ENCODE measurements at places on chromosomes 7 and 10.
A peak's percentile ranks its signal among the peaks of the same experiment; 100 is the strongest.

- no peak for DNase-seq
Measured at GRCh38 chr10:88241501-88241900, 341.6 kb downstream of the RNLS start.

DNA sequence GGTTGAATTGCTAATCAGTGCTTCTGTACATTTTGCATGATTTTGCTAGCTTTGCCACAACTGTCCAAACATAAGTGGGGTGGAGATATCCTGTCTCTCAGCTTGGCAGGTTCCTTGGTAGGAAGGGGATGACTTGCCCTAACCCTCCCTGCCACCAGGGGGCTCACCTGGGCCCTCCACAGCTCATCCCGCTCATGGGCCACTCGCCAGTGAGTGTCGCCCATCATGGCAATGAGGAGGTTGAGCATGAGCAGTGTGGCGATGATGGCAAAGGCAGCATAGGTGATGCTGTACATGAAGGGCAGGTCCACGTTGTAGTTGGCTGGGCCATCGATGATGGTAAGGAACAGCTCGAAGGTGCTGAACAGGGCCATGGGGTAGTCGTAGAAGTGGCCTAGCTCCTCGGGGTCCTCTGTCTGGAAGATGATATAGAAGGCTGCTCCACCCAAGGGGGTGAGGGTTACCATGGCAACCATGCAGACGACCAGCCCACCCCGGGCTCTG, 12.2 kb downstream of the TRPV6 start:
- no peak for DNase-seq

GRCh38 chr7:120628251-120628650, 229.7 kb downstream of the TSPAN12 start:
- DNase-seq, result no peak

DNA sequence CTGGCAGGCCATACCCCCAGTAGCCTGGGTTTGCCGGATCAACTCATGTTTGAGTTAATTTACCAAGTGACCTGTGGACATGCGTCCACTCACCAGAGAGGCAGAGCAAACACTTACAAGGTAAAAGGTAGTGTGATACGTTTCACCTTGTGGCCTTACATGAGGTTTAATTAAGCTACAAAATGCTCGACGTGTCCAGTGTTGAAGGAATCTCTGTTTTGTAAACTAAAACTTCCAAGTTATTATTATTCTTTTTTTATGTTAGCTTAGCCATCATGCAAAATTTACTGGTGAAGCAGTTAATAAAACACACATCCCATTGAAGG, 42.9 kb downstream of the RGS10 start:
- DNase-seq, result no peak

DNA sequence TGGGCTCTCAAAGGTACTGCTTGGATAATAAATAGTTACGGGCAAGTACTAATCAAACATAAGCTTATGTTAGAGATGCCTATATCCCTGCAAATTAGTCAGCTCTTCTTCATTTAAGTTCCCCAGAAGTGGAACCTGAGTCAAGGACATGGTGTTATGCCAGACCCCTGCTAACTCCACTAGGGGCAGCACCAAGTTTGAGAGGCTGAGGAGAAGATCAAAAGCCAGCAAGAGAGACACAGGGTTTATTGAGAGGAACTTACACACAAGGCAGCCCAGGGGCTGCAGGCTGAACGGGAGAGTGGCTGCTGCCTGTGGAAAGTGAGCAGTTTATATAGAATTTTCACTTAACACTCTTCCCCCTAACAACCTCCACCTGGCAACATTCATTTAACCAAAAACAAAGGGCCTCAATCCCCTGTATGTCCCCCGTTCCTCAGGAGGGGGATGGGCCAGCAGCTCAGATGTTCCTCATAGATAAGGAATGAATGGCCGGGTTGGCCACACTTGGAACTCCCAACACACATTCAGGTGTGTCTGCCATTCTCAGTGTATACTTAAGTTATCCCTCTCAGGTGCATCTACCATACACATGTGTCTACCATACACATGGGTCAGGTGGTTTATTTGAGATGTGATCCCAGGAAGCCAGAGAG, 62.6 kb upstream of the GHITM start:
- DNase-seq, result no peak

DNA sequence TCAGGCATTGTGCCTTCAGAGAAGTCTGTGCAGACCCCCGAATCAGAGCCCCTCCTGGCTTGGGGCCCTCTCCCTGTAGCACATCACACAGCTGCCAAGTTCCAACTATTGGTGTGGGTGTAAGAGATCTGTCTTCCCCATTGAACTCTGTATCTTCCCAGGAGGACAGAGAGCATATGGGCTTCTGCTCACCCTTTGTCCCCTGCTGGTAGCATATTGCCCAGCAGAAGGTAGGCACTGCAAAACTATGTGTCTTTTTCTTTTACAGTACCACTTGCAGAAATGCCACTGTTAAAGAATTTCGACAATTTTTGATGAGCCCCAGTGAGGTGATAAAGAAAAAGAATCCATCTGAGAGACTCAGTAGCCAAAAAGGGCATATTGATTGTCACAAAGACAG, 59.6 kb downstream of the NPY start:
- DNase-seq, result no peak

- DNase-seq, result no peak
Measured at GRCh38 chr10:93445978-93446720, 36.0 kb downstream of the MYOF start.

GRCh38 chr7:111011520-111011919, 79.4 kb upstream of the LRRN3 start:
- DNase-seq, result no peak

DNA sequence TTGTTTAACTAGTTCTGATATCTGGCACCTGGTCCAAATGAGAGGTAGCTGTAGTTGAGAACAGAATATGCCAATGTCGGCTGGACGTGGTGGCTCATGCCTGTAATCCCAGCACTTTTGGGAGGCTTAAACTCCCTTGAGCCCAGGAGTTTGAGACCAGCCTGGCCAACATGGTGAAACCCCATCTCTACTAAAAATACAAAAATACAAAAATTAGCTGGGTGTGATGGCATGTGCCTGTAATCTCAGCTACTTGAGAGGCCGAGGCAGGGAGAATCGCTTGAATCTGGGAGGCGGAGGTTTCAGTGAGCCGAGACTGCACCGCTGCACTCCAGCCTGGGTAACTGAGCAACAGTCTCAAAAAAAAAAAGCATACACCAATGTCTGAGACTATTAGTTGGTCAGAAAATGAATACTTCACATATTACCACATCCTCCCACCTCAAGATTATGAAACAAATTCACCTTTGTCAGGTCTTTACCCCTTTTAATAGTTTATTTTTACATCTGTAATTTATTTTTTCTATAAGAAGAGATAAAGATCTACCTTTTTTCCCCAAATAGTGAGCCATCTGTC, 38.8 kb downstream of the EPC1 start:
- no peak for DNase-seq

DNA sequence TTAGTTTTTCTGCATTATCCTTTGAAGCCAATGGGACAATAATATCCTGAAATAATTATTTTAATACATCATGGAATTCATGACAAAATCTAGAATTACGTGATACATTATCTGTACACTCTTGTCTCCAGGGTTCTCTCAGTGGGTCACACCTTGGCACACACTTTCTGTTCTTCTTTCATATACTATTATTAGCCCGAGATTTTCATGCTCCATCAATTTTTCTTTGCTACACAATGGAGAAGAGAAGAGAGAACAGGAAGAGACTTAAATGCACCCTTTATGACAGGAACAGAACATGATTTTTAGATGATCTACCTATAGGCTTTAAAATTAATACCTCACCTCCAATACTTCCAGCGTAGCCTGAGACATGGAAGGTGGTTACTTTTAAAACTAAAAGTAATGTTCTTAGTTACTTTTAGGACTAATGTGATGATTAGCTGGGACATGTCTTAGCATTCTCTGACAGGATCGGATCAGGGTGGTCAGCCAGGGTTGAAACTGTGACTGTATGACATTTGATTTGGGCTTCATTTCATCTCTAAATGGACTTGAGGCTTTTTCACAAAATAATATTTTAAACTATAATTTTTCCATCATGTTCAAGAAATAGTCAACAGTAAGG, 148.2 kb upstream of the WNT16 start:
- no peak for DNase-seq

DNA sequence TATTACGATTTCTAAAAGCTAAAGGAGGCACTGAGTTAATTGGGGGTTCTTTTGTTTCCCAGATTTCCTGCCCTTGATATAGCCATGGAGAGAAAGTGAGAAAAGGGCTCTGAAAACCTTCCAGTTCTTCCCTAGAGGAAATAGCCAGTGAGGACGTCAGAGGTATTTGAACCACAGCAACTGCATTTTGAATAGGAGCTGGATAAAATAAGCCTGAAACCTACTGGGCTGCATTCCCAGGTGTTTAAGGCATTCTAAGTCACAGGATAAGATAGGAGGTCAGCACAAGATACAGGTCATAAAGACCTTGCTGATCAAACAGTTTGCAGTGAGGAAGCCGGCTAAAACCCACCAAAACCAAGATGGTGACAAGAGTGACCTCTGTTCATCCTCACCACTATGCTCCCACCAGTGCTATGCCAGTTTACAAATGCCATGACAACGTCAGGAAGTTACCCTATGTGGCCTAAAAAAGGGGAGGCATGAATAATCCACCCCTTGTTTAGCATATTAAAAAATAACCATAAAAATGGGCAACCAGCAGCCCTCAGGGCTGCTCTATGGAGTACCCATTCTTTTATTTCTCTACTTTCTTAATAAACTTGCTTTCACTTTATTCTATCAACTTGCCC, 85.1 kb upstream of the FRMD4A start:
- no peak for DNase-seq

DNA sequence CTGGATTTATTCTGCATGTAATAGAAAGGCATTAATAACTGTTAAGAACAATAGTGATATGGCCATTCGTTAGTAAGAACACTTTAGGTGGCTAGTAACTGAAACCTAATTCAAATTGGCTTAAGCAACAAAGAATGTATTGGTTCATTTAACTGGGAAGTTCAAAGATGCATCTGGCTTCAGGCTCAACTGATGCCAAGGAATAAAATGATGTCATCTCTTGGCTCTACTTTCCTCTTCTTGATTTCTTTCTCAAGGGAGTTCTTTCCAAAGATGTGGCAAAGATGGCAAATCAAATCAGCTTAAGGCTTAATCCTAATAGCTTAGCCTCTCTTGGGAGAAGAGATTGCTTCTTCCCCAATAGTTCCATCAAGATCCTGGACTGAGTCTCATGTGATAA, 51.6 kb downstream of the PIK3CG start:
- no peak for DNase-seq

DNA sequence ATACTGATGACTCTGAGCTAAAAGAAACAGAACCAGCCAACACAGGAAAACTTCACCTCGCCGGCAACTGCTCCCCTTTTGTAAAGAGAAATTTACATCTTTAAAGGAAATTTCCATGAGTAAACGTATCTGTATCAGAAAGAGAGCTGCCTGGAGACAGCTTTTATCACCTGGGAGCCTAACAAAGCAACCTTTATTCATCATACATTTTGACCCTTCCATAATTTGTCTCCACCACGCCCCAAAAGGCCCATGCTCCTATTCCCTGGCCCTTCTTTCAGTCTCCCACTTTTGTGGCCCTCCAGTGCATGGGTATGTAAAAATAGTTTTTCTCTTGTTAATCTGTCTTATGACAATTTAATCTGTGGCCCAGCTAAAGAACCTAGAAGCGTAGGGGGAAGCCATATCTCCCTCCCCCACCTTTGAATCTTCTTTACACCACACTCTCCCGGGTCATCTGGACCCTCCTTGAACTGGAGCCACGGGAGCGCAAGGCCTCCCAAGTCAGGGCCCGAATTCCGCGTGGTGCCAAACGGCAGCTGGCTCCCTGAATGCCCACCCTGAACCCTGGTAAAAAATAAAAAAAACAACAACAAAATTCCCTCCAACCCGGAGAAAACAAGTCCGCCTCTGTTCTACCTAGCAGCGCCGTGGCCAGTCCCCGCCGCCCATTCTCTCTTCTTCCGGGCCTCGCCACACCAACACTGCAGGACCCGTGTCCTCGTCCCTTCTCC, 15.4 kb upstream of the FKBP9 start:
- peak; percentile 55 for DNase-seq
